ENCODE measurements at places on chromosomes 5 and 9.

DNA sequence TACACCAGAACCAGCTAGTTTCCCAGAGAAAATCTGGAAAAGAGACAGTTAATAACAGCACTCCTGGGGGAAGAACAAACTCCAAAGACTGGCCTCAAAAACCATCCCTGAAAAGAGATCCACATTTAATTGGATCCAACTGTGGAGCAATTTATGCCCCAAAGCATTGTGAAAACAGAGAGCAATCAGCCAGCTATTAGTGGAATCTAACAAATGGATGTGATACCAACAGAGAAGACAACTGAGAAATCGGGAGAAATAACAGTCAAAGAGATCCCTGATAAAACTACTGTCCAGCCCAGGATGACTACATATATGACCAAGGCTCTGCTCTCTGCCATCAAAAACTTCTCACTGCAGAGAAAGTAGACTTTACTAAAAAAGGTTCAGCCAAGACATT, 40.5 kb upstream of the TRIO start:
- no peak for DNase-seq

DNA sequence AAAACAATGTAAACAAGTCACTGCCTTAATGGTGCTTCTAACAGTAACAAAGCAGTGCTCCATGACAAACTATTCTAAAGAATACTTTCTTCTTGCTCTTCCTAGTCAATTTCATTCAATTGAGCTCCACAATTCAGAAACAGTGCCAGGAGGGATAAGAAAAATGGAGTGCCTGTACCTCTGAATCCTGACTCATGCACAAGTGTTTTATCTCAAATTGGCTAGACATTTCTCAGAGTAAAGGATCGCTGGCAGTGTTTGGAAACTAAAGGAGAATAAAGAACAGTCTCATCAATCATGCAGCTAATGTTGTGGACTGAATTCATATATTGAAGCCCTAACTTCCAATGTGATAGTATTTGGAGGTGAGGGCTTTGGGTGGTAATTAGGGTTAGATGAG, 27.6 kb downstream of the SLC25A51 start:
- no peak for DNase-seq

- DNase-seq, result no peak
Observed at GRCh38 chr5:178538741-178539229, 51.4 kb downstream of the COL23A1 start.

GRCh38 chr5:146675636-146676035, 159.6 kb upstream of the GPR151 start:
- no peak for DNase-seq

DNA sequence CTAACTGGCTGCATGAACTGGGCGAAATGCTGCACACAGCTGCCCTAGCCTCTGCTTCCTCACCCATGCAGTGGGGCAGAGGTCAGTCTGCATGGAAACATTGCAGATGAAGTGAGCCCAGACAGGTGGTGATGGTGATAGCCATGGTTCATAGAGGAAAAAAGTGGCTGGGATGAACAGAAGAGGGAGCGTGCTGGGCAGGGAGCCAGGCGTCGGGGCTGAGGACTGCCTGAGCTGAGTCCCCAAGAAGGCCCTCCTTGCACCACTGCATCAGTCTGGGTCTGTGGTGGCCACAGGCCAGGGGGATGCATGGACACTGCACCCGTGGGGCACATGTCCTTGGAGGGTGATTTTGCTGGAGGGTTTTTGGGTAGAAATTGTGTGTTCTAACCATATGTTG, 80.5 kb downstream of the AMBP start:
- DNase-seq, result no peak

GRCh38 chr9:94622087-94622800, 17.1 kb downstream of the FBP1 start:
- DNase-seq, result no peak

DNA sequence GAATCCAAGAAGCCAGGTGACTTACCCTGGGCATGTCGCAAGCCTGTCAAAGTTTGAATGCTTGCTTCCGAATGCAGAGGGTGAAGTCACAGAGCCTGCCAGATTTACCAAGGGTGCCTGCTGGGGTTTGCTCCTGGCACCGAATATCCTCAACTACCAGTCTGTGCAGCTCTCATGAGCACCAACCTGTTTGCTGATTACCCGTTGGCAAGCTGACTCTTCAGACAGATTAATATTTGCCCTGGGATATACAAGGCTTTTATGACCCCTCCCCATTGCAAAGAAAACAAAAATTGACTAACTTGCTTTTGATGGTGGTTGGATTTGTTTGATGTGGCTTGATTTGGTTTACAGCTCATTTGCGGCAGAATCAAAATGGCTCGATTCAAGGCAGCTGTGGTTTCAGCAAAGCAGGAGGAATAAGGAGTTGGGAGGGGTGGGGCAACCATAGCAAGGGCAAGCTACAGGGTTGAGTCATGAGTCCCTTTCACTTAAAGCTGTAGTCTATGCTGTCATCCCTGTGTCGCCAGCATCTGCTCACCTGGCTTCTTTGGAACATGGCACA, 82.3 kb upstream of the AGXT2 start:
- no peak for DNase-seq
